ENCODE measurements at places on chromosomes 12 and 14.

DNA sequence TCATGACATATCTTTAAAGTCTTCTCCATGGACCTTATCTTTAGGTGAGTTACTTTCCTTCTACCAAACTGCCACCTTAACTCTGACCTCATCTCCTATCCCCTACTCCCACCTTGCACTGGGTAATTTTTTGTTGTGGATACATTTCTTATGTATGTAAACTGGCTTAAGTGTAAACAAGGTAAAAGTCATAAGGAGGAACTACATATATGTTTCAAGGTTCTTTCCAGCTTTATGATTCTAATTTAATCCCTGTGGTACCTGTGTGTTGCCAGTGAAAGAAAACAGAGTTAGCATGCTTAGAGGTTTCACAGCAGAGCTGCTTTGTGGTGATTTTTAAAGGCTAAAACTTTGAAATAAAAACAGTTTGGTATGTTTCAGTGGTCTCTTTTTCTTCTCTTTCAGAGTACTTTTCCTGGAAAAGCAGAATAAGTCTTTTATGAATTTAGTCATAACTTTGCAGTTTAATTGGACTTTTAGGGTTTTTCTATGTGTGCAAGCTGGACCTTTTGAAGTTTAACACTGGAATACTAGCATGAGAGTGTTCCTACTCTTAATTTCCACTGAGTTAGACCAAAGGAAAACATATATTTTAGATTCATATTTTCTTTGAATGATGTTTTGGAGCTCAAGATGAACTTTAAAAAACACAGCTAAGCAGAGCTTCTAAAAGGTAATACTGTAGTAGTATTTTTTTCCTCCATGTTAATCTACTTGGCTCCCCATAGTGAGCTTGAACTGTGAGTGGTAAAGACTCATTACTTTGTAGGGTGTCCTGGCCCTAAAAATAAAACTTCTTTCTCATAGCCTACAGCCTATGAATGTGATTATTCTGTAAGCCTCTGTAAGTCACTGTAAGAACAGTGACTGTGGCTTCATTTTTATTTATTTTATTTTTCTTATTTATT, 105.4 kb downstream of the FUT8 start:
- DNase-seq, result no peak

DNA sequence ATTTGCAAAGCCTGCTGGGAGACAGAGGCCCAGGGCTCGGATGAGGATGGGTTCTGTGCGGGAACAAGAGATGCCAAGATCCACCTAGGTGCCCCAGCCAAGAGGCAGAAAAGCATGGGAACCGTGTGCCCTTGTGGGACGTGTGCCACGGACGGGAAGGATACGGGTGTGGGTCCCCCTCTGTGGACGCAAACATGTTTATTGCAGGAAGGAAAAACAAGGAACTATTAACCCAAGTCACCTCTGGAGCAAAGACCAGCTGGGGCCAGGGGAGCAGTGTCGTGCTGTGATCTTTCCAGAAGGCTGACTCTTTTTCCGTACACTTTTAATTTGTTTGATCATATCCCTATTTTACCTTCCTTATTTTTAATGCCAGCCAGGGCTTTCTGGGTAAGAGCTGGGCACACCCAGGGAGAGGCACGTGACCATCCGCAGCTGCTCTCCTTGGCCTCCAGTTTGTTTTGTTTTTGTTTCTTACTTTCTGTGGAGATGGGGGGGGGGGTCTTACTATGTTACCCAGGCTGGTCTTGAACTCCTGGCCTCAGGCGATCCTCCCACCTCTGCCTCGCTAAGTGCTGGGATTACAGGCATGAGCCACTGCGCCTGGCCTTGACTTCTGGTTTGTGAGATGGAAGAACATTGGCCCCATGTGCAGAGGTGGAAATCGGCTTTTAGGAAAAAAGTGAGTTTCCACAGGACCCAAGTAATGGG, 20.7 kb downstream of the SCARB1 start:
- DNase-seq, result no peak

- DNase-seq, result no peak
Measured at GRCh38 chr12:237026-237815, 23.3 kb upstream of the SLC6A12 start.

DNA sequence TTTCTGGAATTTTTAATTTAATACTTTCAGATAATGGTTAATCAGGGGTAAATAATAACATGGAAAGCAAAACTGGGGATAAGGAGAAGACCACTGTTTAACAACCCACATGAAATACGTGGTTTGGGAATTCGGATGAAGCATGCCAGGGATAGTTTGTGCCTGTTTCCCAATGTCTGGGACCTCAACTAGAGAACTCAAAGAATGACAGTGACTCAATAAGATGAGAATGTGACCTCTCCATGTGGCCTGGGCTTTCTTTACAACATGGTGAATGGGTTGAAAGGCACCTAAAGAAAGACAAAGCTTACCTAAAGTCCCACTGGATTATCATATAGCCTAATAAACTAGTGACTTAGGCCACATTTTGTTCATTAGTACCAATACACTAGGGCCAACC, 460.3 kb upstream of the LRFN5 start:
- DNase-seq, result no peak

- DNase-seq, result no peak
Measured at GRCh38 chr12:60010486-60010885, 414.7 kb downstream of the SLC16A7 start.

All from DND-41 (cell line).